Calu3 (cell line): ENCODE measurements at places on chromosomes 12 and 14. TPM values are rescaled to one million over a fixed set of nuclear protein-coding genes. Genes with fewer than 3 reads are reported as not detected.

GRCh38 chr12:54579696-54580333, 8.6 kb downstream of the PPP1R1A start:
- H3K36me3 ChIP-seq, result no peaks in the 10 kb centered on the region
- H3K27me3 ChIP-seq, result peaks cover 100% of the 10 kb centered on the region
- H3K27ac ChIP-seq, result no peak overlapping the region
- H3K4me1 ChIP-seq, result no peaks in the 10 kb centered on the region
- H3K4me3 ChIP-seq, result no peak overlapping the region

DNA sequence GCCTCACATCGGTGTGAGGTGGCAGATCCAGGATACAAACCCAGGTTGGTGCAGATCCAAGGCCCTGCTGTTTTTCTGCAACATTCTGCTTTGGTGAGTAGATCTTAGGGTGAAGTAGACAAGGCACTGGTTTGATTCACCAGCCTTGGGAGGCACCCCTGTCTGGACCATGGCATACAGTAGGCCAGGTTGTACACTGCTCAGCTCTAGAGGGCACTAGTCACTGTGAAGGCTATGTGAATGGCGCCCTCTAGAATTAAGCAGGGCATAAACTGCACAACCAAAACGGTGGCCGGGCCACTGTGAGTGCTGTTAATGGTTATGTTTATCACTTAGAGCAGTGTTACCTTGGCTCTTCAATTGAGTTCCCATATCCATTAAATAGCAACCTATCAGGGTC, 280.6 kb upstream of the PWP1 start:
- no peak overlapping the region for H3K27ac ChIP-seq
- no peaks in the 10 kb centered on the region for H3K36me3 ChIP-seq
- H3K4me3 ChIP-seq, result no peak overlapping the region

GRCh38 chr12:20264608-20265114, 103.7 kb upstream of the PDE3A start:
- no peaks in the 10 kb centered on the region for H3K27me3 ChIP-seq
- DNase-seq, result no peak
- no peaks in the 10 kb centered on the region for H3K36me3 ChIP-seq

GRCh38 chr14:91376547-91377477, 40.8 kb downstream of the CCDC88C start:
- peaks cover 66% of the 10 kb centered on the region for H3K4me1 ChIP-seq
- H3K27me3 ChIP-seq, result no peaks in the 10 kb centered on the region
- no peak for DNase-seq
- no peak overlapping the region for H3K27ac ChIP-seq
- H3K36me3 ChIP-seq, result peaks cover 3% of the 10 kb centered on the region
- no peak overlapping the region for H3K4me3 ChIP-seq

DNA sequence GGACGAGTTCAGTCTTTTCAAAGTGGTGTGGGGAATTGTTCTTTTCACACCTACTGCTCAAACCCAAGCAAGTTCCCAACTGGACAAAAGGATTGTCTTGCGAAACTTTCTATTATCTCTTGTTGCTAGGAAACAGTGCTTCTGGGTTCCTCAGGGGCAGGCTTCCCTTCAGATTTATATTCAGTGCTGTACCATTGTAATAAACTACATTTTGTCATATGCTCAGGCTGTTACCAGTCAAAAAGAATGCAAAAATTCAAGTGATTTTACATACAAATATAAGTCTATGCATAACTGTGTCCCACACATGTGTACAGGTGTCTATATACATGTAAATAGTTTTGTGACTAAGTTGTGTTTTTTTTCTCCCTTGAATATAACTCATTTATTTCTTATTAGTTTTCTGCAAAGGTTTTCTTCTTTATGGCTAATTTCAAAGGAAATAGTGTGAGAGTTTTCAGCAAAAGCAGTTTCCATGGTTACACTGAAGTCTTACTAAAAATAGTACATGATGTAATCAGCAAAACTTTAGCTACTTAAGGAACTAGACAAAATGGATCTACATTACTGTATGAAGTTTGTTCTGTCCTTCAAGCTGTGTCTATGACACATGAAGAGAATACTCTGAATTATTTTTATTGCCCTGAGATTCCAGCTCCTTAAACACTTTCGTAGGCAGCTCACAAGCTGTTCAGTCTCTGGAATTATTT, 430.2 kb upstream of the TMPO start:
- H3K27me3 ChIP-seq, result peaks cover 31% of the 10 kb centered on the region
- no peak overlapping the region for H3K4me3 ChIP-seq
- H3K4me1 ChIP-seq, result no peaks in the 10 kb centered on the region
- H3K27ac ChIP-seq, result no peak overlapping the region

DNA sequence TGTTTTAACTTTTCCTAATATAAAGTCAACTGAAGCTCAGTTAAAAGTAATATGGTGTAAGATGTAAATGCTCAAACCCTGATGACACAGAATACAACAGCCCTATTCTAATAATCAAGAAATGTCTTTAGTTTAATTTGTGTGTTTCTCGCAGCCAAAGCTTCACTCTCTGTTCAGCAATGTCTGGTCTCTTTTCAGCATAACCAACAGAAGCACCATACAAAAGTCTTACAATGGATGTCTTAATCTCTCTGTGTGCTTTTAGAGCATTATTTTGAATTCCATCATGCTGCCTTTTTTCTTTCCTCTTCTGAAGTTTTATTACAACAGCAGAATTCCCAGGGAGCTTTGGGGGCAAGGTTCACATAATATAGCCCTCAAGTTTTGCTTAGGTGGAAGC, 210.2 kb upstream of the NPAS3 start:
- no peaks in the 10 kb centered on the region for H3K27me3 ChIP-seq
- no peak for DNase-seq
- H3K4me3 ChIP-seq, result no peak overlapping the region

DNA sequence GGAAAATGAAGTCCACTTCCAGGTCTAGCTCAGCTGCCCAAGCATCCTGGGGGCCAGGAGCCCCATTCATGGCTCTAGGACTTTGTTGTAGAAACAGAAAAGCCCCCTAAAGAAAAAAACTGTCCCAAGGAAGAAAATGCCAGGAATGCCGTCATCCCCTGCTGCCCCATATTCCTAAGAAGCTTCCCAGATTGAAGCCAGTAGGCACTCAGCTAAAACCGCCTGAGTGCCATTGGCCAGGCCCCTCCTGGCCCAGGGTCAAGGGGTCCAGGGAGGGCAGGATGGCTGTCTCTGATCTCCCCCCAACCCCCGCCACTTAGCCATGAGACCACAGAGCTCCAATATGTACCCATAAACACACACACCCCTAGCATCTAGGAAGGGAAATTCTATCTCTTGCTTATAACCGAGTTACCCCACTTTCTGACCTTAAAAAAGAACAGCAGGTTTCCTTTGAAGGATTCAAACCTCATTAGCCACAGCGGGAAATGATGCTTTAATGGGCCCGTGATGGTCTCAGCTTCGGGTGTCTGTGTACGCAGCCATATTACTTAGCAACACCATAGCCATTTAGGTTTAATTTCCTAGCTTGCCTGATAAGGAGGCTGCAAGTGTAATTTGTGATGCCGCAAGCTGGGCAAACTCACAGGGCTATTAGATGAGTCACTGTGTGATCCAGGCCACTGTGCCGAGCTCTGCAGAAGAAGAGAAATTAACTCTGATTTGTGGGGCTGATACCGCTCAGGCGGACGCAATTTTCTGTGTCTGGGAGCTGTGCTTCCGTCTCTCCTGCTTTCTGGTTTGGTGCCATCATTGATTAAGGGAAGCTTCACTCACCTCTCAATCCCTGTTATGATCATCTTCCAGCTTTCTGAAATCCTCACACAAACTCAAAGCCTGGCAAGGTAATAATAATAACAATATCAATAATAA, 84.2 kb downstream of the GCH1 start:
- H3K4me1 ChIP-seq, result peaks cover 13% of the 10 kb centered on the region

GRCh38 chr14:63006531-63006930, 38.7 kb downstream of the KCNH5 start:
- no peaks in the 10 kb centered on the region for H3K4me1 ChIP-seq
- H3K27ac ChIP-seq, result no peak overlapping the region
- H3K36me3 ChIP-seq, result no peaks in the 10 kb centered on the region
- H3K27me3 ChIP-seq, result no peaks in the 10 kb centered on the region
- H3K4me3 ChIP-seq, result no peak overlapping the region

- no peaks in the 10 kb centered on the region for H3K36me3 ChIP-seq
- H3K4me3 ChIP-seq, result no peak overlapping the region
- H3K4me1 ChIP-seq, result no peaks in the 10 kb centered on the region
- DNase-seq, result no peak
These were observed 130.8 kb upstream of the FLRT2 start for GRCh38 chr14:85399186-85399585.

- H3K27ac ChIP-seq, result peak overlapping the region; percentile 80
- H3K4me3 ChIP-seq, result no peak overlapping the region
- peaks cover 57% of the 10 kb centered on the region for H3K36me3 ChIP-seq
- H3K27me3 ChIP-seq, result no peaks in the 10 kb centered on the region
- no peak for DNase-seq
- peaks cover 18% of the 10 kb centered on the region for H3K4me1 ChIP-seq
These were observed 2.7 kb downstream of the RSRC2 start for GRCh38 chr12:122523846-122524718.

DNA sequence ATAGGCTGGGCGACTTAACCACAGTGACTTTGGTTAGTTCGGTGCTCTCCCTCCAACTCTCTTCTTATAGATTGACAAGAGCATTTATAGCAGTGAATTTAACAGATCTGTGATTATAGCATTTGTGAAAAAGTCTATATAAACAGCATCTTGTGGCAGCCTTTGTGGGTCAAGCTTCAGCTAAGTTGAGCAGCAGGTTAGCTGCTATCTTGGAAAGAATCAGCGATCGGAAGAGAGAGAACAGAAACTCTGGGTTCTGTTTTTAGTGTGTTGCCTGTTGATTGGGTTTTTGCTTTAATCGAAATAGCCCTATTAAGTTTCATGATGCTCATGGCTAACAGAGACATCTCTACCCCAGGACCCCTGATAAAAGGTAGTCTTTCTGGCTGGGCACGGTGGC, 20.2 kb downstream of the EVL start:
- H3K27me3 ChIP-seq, result no peaks in the 10 kb centered on the region
- H3K36me3 ChIP-seq, result no peaks in the 10 kb centered on the region
- no peak for DNase-seq
- H3K27ac ChIP-seq, result no peak overlapping the region
- H3K4me3 ChIP-seq, result no peak overlapping the region
- H3K4me1 ChIP-seq, result no peaks in the 10 kb centered on the region

- DNase-seq, result no peak
- H3K4me3 ChIP-seq, result no peak overlapping the region
- no peaks in the 10 kb centered on the region for H3K4me1 ChIP-seq
These were observed 348.8 kb downstream of the PDZRN4 start for GRCh38 chr12:41536813-41537490.

- H3K27me3 ChIP-seq, result no peaks in the 10 kb centered on the region
- H3K4me1 ChIP-seq, result peaks cover 26% of the 10 kb centered on the region
- DNase-seq, result no peak
- no peak overlapping the region for H3K4me3 ChIP-seq
- no peaks in the 10 kb centered on the region for H3K36me3 ChIP-seq
These were observed 596.0 kb downstream of the SLC16A7 start for GRCh38 chr12:60191676-60192359.

DNA sequence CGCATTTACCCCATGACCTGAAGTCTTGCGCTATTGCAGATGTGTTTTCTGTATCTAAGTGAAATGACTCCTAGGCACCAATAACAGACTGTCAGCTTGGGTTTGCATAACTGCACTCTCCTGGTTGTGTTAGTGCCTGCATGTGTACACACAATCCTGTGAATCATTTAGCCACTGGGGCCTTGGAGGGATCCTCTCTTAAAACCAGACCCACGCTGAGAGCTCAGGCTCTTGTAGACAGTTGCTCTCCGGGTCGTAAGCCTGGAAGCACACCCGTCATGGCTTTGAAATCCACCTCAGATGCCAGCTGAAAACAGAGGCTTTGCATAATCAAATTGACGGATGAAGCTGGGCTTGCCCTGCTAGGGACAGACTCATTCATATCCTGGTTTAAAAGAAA, 79.2 kb upstream of the RBM19 start:
- peaks cover 34% of the 10 kb centered on the region for H3K27me3 ChIP-seq
- no peaks in the 10 kb centered on the region for H3K36me3 ChIP-seq
- no peak overlapping the region for H3K4me3 ChIP-seq
- H3K27ac ChIP-seq, result no peak overlapping the region

GRCh38 chr14:54711812-54712464, 145.0 kb downstream of the SAMD4A start:
- no peaks in the 10 kb centered on the region for H3K36me3 ChIP-seq
- no peak overlapping the region for H3K4me3 ChIP-seq
- no peak overlapping the region for H3K27ac ChIP-seq
- H3K27me3 ChIP-seq, result no peaks in the 10 kb centered on the region
- DNase-seq, result no peak

DNA sequence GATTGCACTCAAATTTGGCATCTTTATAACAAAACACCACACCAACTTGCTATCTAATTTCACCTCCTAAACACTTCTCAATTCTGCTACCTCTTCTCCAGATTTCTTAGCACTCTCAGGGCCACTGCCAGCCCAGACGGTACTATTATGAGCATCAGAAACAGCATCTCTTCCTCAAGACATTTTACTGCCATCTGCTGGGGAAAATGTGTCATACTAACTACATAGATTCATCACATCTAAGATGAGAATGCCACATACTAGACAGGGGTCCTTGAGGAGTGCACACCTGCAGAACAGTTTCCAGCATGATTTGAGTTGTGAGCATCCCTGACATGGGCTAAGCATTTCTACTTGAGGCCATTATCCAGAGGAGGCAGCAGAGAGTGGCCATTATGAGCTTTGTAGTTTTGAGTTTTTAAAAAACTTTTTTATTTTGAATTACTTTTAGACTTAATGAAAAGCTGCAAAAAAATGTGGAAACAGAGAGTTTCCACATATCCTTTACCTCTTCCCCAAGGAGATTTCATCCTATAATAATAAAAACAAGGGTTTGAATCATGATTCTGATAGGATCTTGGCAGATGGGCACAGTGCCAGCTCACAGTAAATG, 15.1 kb upstream of the GRIP1 start:
- H3K4me1 ChIP-seq, result peaks cover 10% of the 10 kb centered on the region
- H3K27ac ChIP-seq, result no peak overlapping the region
- peak; percentile 43 for DNase-seq
- no peak overlapping the region for H3K4me3 ChIP-seq

The POTEM gene
- not detected in 2 replicates for total RNA-seq

The GZMH gene
- not detected in 2 replicates for total RNA-seq

The KRT74 gene
- total RNA-seq, result not detected in 2 replicates

The EFS gene
- total RNA-seq, result not detected in 2 replicates

The RNASE3 gene
- not detected in 2 replicates for total RNA-seq
